Mesendoderm (in vitro differentiated cells): ENCODE measurements at places on chromosomes 6 and 20.

DNA sequence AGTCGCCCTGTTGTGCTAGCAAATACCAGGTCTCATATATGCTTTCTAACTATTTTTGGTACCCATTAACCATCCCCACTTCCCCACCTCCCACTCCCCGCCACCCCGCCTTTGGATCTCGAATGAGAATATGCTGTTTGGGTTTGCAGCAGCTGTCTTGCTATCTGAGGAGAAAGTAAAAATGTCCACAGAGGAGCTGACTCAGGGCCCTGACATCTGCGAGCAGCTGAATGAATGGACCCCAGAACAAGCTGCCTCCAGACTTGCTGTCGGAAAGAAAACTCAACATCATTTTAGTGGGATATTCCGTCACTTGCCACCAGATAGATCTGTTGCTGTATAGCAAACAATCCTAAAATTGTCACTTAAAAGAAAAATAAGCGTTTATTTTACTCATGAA lies 103.7 kb downstream of the LINC00237 start:
- no peak overlapping the region for H3K27ac ChIP-seq
- H3K27me3 ChIP-seq, result no peaks in the 10 kb centered on the region
- H3K36me3 ChIP-seq, result no peaks in the 10 kb centered on the region
- no peaks in the 10 kb centered on the region for H3K4me1 ChIP-seq

DNA sequence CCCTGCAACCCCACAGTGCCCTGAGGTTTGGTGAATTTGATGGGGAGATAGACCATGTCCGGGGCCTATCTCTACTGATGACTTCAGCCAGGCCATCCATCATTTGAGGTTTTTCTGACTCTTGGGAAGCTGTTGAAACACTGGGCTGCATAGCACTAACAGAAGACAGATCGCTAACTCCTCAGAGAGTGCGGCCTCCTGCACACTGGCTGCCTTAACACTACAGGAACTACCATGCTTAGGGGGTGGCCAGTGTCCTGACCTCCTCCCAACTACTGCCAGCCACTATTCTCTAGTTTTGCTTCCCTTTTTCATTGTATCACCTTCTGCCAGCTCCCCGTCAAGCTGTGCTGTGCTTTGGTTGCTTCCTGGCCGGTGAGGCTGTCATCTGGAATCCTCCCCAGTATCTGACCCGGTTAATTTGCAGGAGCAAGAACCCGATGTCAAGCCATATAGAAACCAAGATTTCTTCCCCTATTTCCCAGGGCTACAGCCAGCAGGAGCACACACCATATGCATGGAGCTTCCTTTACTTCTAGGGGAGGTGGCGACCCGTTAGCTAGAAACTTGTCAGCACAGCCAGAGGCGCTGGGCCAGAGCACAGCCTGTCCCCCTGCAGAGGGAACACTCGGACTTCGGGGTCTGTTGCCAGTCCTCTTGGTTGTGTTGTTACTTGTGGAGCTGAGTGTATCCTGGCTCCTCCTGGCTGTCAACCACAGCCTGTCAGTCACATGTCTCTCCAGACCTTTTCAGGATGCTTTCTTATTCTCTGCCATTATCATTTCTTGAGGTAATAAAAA lies 57.3 kb upstream of the TRAF3IP2 start:
- no peak overlapping the region for H3K27ac ChIP-seq
- H3K36me3 ChIP-seq, result no peaks in the 10 kb centered on the region
- H3K27me3 ChIP-seq, result no peaks in the 10 kb centered on the region
- no peak overlapping the region for H3K4me3 ChIP-seq
- peak; percentile 59 for DNase-seq
- peaks cover 15% of the 10 kb centered on the region for H3K4me1 ChIP-seq

DNA sequence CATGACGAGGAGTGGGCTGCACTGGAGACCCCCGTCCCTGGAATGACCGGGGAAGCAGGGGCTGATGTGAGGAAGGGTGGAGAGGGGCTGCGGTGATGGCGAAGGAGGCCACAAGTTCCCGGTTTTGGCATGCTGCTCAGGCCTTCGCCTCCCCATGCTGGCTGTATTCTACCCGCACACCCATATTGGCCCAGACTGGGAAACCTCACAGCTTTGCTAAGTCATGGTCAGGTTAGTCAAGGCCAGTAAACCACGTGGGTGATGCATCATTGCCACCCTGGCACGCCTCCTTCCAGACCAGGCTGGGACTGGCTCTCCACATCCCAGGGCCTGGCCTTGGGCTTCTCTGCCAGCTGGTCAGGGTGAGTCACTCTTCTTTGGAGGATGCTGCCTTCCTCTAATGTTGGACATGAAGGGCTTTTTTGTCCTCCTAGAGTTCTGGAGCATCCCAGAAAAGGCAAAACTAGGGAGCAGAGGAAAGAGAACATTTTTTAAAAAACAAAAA lies 53.8 kb downstream of the PCNA start:
- H3K27ac ChIP-seq, result no peak overlapping the region
- H3K27me3 ChIP-seq, result no peaks in the 10 kb centered on the region
- H3K4me3 ChIP-seq, result no peak overlapping the region

DNA sequence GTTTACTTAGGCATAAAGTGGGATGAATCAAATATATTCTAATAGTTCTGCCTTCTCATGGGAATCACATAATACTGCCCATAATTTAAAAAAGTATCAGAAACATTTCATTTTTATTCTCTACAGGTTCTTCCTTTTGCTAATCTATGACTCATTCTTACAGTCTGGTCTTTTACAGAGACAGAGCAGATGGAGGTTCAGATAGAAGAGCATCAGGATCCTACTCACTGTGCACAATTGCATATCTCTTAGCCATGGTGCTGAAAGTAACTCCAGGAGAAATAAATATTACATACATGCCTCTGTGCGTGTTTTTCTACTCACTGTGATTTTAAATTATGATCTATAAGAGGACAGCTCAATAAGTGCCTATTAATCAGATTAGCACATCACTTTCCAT lies 16.3 kb upstream of the OR2B6 start:
- H3K27ac ChIP-seq, result no peak overlapping the region
- H3K27me3 ChIP-seq, result no peaks in the 10 kb centered on the region

GRCh38 chr6:11754625-11755271 lies 23.9 kb downstream of the ADTRP start:
- H3K4me3 ChIP-seq, result no peak overlapping the region
- H3K36me3 ChIP-seq, result no peaks in the 10 kb centered on the region
- H3K27me3 ChIP-seq, result no peaks in the 10 kb centered on the region
- no peak for DNase-seq
- peaks cover 8% of the 10 kb centered on the region for H3K4me1 ChIP-seq
- no peak overlapping the region for H3K27ac ChIP-seq

- H3K4me3 ChIP-seq, result no peak overlapping the region
- H3K27ac ChIP-seq, result no peak overlapping the region
- peaks cover 7% of the 10 kb centered on the region for H3K4me1 ChIP-seq
- no peak for DNase-seq
- no peaks in the 10 kb centered on the region for H3K36me3 ChIP-seq
These were observed 28.8 kb downstream of the ZMYND8 start for GRCh38 chr20:47327711-47328110.

GRCh38 chr6:43089874-43090558 lies 13.9 kb downstream of the PTK7 start:
- DNase-seq, result peak; percentile 67
- H3K4me3 ChIP-seq, result no peak overlapping the region
- no peaks in the 10 kb centered on the region for H3K36me3 ChIP-seq
- peaks cover 20% of the 10 kb centered on the region for H3K4me1 ChIP-seq
- H3K27ac ChIP-seq, result peak overlapping the region; percentile 89
